ENCODE measurements at places on chromosomes 2 and 18.

DNA sequence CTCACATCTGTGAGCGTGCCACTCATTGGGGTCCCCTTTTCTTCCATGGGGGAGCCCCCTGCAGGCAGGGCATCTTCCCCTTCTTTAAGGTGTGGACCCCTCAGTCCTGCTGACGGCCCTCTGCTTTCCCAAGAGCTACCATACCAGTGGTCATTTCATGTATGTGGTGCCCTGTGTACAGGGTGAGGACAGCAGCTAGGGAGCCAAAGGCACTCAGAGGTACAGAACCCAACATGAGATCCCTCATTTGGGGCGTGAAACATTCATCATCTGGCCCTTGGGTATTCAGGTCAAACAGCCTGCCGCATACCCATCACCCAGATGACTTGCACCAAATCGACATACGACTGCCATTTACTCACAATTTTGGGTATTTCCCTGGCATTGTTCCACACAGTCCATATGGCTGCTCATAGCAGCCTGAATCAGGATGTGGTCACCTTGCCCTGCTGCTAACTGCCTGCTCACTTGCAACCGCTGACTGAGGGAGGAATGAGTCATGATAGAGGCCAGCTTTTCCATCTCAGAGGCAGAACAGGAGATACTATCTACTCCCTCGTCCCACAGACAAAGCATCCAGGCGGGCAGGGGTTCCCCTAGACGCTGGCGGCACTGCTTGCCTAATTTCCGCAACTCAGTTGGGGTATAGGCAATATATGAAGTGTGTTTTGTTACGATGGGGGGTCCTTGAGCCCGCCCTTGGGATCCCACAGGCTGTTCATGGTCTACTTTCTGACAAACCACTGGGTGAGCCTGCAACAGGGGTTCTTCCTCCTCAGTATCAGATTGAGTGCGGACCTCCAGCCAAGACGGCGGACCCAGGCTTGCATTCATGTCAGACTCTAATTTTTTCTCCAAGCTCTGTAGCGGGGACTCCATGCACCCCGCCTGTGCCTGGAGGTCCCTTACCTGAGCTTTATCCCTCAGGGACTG, 228.6 kb downstream of the SATB2 start:
- no peak for DNase-seq

DNA sequence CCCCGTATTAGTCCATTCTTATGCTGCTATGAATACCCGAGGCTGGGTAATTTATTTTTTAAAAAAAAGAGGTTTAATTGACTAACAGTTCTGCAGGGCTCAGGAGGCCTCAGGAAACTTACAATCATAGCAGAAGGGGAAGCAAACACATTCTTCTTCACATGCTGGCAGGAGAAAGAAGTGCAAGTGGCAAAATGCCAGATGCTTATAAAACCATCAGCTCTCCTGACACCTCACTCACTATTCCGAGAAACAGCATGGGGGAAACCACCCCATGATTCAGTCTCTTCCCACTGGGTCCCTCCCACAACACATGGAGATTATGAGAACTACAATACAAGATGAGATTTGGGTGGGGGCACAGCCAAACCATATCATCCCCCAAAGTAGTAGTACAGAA, 2148.5 kb upstream of the PIK3C3 start:
- peak; percentile 5 for DNase-seq

DNA sequence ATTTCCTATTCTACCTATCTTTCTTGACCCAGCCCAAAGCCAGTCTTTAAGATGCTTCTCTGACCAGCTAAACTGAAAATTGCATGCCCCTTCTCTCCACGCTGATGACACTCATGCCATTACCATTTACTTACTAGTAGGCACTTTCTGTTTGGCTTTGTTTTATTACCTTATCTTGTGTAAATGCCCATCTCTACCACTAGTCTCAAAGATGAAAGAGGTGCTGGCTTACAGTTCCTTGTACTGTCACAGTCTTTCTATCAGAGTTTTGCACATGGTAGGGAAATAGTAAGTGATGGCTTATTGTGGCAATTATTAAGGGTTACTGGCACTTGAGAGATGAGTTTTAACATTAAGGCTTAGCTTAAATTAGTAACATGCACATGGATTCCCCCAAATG, 352.1 kb downstream of the RBM43 start:
- DNase-seq: no peak

DNA sequence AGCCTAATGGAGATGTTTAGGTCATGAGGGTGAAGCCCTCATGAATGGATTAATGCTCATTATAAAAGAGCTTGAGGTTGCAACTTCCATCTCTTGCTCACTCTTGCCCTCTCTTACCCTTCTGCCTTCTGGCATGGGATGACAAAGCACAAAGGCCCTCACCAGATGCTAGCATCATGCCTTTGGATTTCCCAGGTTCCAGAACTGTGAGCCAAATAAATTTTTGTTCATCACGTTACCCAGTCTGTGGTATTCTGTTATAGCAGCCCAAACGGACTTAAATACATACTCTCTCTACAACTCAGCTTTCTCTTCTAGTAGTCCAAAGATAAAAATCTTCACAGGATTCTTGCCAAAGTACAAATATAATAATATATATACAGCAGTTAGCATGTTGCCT, 75.8 kb downstream of the LNPK start:
- DNase-seq: no peak

GRCh38 chr2:8554296-8554806, 127.5 kb upstream of the ID2 start:
- no peak for DNase-seq
